Fibroblast of skin of back (primary cell): ENCODE measurements at places on chromosomes 12 and 14.

DNA sequence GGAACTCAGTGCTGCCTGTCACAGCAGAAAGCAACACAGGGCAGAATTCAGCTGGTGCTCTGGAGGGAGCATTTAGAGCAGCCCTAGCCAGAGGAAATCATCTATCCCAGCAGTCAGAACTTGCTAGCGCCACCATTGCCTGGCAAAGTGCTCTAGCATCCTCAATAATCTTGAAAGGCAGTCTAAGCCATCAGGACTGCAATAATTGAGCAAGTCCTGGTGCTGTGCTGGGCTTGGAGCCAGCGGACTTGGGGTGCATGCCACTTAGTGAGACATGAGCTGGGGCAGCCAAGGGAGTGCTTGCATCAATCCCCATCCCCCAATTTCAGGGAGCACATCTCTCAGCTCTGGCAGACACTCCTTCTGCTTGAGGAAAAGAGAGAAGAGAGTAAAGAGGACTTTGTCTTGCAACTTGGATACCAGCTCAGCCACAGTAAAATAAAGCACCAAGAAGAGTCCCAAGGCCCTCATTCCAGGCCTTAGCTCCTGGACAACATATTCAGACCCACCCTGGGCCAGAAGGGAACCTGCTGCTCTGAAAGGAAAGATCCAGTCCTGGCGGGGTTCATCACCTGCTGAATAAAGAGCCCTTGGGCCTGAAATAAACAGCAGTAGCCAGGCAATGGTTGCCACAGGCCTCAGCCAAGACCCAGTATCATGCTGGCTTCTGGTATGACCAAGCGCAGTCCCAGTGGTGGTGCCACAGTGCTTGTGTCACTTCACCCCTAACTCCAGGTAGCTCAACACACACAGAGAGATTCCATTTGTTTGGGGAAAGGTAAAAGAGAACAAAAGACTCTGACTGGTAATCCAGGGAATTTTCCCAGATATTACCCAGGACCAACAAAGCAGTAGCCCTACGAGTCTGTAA is 44.5 kb upstream of the ZDHHC17 start:
- no peak for DNase-seq

DNA sequence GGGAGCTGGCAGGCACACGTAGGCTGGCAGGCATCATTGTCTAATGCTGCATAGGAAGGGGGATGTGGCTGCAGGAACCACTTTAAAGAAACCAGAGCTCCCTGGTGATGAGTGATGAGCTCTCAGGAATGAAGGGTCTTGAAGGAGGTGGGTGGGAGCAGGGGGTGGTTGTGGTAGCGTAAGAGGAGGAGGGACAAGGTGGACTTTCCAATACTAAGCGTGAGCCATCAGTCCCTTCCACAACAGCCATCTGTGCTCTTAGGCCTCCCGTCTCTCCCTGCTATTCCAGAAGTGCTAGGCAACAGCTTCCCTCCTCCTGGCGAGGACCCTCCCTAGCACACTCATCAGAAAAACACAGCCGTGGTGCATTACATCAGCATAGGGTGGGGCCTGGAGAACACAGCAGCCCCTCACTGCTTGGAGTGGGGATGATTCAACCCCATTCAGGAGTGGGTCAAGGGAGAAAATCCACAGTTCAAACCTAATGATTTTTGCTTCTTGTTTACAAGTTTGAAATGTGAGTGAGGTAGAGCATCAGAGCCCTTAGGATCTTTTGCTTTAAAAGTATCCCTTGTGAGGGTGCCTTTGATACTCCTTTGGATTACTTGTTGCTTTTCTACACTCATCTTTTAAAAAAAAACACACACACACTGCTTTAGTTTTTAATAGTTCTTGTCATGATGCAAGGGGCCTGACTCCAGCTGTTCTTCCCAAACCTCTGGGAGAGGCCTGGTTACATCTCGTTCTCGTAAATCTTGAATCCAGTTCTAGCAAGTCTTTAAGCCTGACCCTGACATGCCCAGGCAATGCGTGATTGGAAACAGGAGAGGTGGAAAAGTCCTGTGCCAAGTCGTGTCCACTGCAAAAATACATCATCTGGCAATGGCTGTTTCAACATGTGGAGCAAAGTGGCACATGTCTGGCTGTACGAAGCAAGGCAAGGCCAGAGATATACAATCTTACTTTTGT is 356.4 kb upstream of the DDHD1 start:
- peak; percentile 78 for DNase-seq

- no peak for DNase-seq
Observed at GRCh38 chr14:61196792-61197191, 84.3 kb downstream of the TMEM30B start.

- peak; percentile 64 for DNase-seq
Observed at GRCh38 chr12:42981379-42981778, 391.8 kb upstream of the PRICKLE1 start.

DNA sequence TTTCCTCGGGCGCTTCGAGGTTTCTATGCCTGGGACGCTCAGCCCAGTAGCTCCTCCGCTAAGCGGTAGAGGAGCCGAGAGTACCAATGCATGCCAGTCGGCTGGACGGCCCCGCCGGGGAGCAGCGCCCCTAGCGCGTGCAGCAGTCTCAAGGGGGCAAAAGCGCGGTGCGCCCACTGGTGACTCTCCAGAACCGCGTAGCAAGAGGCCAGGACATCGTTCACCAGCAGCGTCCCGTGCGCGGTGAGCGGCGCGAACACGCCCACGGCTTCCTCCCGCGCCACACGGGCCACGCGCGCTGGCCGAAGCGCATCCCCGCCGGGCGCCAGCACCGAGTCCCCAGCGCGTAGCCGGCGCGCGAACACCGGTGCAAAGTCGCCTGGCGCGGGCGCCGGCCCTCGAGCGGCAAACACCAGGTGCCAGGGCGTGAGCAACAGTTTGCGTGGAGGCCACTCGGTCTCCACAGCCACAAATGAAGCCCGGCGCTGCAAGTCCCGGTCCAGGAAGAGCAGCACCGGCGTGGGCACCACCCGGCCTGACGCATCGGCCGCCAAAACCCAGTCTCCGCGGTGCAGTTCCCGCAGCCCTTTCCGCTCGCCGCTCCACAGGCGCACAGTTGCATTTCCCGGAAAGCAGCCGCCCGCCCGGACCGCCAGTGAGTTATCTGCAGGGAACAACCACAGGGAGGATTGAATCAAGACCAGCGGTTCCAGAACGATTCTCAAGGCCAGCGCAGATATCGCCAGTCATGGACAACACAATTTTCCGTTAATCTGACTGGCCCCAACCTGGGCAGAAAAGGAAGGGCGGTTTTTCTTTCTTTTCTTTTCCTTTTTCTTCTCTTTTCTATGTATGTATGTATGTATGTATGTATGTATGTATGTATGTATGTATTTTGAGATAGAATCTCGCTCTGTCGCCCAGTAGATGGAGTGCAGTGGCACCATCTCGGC is 4.5 kb downstream of the DHH start:
- peak; percentile 49 for DNase-seq

DNA sequence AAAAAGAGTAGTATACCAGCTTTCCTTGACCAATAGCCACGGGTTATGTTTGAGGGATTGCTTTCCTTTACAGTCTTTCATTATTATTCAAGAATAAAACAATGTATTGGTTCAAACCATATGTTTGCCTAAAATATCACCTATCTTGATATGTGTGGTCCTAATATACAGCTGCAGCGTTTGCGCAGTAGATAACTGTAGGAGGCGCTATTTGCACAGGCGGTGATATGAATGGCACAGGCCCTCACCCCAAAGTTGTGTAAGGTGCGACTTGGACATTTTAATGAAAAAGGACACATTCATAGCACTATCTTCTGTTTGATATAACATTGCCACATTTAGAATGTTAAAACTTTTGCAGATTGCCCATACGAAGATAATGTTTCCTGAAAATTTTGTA is 298.4 kb downstream of the TRHDE start:
- no peak for DNase-seq

- peak; percentile 74 for DNase-seq
Observed at GRCh38 chr12:52903285-52903854, 1.5 kb downstream of the KRT8 start.

DNA sequence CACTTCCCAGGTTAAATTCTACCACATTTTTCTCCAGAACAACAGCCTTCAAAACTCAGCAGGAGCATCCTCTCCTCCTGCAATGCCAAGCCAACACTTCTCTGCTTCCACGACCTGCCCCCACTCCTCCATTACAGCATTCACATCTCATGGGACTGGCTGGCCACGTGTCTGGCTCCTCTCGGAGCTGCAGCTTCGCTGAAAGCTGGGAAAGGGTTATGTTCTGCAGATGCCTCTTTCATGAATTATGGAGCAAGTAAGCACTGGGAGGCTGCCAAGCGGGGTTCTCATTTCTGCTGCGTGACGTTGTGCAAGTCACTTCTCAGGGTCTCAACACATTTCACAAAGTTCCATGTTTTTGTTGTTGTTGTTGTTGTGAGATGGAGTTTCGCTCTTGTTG is 142.2 kb upstream of the RFLNA start:
- peak; percentile 54 for DNase-seq

DNA sequence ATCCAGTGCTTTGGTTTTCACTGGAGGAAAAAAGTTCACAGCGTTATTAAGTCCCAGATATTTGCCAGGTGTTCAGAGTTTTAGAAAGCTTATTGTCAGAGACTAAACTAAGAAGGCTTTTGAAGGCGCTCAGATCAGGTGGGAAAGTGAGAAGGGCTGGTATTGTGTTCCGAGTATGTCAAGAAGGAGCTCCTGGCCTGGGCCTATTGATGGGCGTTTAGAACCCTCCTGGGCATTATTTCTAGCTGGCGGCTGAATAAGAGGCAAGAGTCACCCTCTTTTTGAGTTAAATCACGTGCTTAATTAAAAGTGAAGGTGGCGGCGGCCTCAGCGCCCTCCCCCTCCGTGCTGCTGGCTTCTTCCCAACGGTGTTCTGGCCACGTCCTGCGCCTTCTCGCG is 20.9 kb upstream of the GNS start:
- DNase-seq = no peak

DNA sequence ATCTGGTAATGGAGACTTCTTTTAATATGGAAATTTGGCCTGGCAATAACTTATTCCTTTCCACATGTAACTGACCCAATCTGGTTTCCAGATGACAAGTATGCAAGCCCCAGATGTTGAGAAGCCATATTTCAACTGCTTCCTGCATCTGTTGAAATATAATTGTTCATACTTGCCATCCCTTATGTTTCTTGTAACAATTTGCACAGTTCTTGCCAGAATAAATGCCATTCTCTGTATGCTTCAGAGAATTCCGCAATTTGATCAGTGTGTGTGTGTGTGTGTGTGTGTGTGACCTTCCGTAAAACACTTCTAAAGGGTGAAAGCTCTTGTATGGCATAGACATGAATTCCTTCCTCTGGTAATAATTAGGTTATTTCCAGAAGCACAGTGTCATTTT is 1.8 kb upstream of the CLEC2A start:
- DNase-seq = no peak

DNA sequence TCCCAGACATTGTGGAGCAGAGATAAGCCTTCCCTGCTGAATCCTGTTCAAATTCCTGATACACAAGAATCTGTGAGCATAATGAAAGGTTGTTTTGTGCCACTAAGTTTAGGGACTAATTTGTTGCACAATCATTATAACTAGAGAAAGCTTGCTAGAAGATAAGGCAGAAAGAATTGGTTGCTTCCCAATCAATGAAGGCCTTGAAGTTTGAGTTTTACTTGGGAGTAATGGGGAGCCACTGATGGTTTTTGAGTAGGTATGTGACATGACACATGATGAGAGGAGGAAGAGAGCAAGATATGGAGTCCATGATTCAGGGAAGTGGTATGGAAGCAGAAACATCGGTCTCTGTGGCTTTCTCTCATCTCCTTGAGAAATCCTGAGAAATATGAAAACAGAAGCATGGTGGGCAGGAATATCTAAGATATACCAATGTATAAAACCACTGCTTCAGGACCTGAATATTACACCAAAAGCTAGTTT is 13.3 kb upstream of the TCP11L2 start:
- peak; percentile 61 for DNase-seq

DNA sequence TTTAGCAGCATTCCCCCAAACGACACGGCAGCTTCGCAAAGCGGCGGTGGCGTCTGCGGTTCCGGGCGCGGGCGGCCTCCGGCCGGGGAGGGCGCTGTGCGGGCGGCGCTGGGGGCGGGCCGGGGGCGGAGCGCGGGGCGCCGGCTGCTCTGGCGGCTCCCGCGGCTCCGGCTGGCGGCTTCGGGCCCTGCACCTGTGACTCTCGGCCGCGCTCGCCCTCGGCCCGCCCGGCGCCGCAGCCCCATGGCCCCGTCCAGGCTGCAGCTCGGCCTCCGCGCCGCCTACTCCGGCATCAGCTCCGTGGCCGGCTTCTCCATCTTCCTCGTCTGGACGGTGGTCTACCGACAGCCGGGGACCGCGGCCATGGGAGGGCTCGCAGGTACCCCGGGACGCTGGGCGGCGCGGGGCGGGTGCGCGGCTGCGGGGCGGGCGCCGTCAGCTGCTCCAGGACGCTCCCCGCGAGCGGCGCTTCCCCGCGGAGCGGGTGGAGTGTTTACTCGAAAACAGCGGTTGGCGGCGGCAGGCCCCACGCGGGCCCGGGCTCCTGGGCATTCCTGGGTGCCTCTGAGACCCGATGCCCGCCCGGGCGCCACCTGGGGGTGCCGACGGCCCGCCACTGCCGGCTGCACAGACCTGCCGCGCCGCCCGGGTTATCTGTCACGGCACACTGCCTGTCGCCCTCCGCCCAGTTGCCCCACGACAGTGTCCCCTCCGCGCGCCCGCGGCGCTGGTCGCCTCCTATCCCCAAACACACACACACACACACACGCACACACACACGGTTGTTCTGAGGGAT is at the start of gene SLC48A1:
Gene SLC48A1, plus strand, starts transcription at position 177 of the 796 bp plus-strand sequence. Its CDS starts 67 bp downstream, at position 244.
- peak; percentile 66 for DNase-seq

DNA sequence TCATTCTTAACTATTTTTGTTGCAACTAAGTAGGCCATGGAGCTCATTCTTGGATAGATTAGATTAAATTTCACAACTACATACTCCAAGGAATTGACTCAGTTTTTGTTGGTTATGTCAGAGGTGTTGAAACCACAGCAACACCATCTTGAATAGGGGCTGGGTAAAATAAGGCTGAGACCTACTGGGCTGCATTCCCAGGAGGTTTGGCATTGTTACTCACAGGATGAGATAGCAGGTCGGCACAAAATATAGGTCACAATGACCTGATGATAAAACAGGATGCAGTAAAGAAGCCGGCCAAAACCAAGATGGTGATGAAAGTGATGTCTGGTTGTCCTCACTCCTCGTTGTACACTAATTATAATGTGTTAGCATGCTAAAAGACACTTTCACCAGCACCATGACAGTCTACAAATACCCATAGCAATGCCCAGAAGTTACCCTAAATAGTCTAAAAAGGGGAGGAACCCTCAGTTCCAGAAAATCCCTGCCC is 20.9 kb downstream of the DMAC2L start:
- peak; percentile 90 for DNase-seq

GRCh38 chr14:94670692-94671285 is 58.6 kb downstream of the SERPINA3 start:
- DNase-seq = no peak

GRCh38 chr14:76581592-76581991 is 179.7 kb upstream of the VASH1 start:
- DNase-seq = no peak

- DNase-seq = no peak
Observed at GRCh38 chr12:111387747-111388323, 17.9 kb upstream of the SH2B3 start.

DNA sequence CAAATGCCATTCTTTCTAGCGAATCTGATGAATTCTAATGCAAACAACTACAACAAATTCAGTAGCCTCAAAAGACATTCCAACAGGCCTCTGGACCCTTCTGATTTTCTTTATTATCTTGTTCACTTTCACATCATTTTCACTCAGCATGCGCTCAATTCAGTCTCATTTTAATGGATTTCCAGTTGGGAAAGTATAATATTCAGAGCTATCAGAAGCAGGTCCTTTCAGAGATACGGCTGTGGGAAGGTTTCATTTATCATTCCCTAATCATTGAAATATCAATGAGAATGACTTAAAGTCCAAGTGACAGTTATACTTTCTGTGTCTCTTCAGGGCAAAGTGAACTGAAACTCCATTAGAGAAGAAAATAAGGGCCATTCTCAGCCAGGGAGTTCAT is 1083.7 kb upstream of the FLRT2 start:
- DNase-seq = no peak
